ENCODE measurements at places on chromosomes 5 and 9. TPM values are rescaled to one million over a fixed set of nuclear protein-coding genes. Genes with fewer than 3 reads are reported as not detected.
A peak's percentile ranks its signal among the peaks of the same experiment; 100 is the strongest.

The PITX1 gene
- total RNA-seq: 30.3 TPM

The C9 gene
- total RNA-seq: not detected

The CDH9 gene
- total RNA-seq: 2.0 TPM

The PCDH1 gene
- total RNA-seq: 79.1 TPM

The GLDC gene
- total RNA-seq: 2.2 TPM

DNA sequence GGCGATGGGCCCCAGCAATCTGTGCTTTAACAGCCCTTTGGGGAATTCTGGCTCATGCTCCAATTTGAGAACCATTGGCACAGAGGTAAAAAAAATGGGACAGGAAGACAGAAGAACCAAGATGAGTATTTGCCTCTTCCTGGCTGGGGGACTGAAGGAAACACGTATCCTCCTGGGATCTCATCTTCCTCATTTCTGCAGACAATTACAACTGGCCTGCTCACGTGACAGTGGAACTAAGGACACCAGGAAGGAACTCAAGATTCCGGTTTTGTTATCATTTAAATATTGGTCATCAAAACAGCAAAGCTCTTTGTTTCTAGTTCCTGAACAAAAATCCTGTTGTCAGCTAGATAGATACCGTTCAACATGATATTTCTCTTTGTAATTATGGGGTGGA is 216.0 kb upstream of the DAP start:
- H3K4me1 ChIP-seq: no peaks in the 10 kb centered on the region
- no peaks in the 10 kb centered on the region for H3K27me3 ChIP-seq
- no peak overlapping the region for H3K4me3 ChIP-seq
- H3K36me3 ChIP-seq: no peaks in the 10 kb centered on the region
- DNase-seq: no peak

DNA sequence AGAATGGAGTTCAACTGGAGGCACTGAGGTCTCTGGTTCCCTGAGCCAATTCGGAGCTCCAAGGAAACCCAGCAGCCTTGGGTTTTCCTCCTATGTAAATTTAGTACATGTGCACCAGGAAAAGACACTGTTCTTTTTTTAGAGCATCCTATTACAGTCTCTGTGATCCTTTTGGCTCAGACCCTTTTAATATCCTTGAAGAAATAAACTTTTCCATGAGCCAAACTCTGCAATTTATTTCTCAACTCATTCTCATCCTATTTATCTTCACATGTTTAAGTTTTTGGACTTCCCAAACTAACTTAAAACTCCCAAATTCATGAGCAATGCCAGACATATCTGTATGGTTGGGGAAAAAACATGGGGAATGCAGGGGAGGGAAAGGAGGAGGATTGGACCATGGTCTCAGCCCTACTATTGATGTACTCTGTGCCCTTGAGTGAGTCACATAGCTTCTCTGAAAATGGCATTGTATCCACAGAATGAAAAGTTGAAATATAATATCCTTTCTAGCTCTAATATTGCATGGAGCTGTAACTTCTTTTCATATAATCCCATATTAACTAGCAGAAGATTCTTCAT is 76.6 kb downstream of the PAPPA start:
- no peaks in the 10 kb centered on the region for H3K36me3 ChIP-seq
- H3K4me3 ChIP-seq: no peak overlapping the region
- H3K4me1 ChIP-seq: no peaks in the 10 kb centered on the region
- H3K27me3 ChIP-seq: no peaks in the 10 kb centered on the region
- H3K27ac ChIP-seq: no peak overlapping the region

DNA sequence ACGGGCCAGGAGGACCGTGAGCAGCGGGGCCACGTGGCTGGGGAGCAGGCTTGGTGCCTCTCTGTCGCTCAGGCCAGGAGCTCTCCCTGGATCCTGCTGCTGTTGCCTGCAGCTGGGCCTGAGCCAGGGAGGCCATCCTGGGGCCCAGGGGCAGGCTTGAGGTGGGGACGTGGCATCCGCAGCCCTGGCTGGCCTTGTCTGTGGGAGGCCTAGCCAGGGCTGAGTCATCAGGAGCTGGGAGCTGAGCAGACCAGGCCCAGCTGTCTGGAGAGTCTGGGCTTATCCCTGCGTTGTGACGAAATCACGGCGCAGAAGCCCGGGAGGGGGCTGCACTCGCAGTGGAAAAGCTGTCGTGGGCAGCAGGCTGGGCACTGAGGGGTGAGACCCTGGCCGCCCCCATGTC is 138.8 kb upstream of the COL5A1 start:
- H3K4me3 ChIP-seq: no peak overlapping the region
- H3K27me3 ChIP-seq: peaks cover 25% of the 10 kb centered on the region
- H3K27ac ChIP-seq: no peak overlapping the region
- no peaks in the 10 kb centered on the region for H3K4me1 ChIP-seq
- peak; percentile 32 for DNase-seq

Data from stomach (tissue), 19 donors.